ENCODE measurements at places on chromosomes 4 and X. TPM values are rescaled to one million over a fixed set of nuclear protein-coding genes. Genes with fewer than 3 reads are reported as not detected.

The ZNF280C gene
- 2.4 TPM for polyA plus RNA-seq

The PPARGC1A gene
- polyA plus RNA-seq, result 3.1 TPM

The RASSF6 gene
- 10.2 TPM for polyA plus RNA-seq

The F8A2 gene
- polyA plus RNA-seq, result not detected

The NSUN7 gene
- polyA plus RNA-seq, result 1.7 TPM

The IKBKG gene
- polyA plus RNA-seq, result 38.3 TPM

The HTRA3 gene
- 2.1 TPM for polyA plus RNA-seq

The MTCP1 gene
- polyA plus RNA-seq, result 50.8 TPM

The NLGN4X gene
- polyA plus RNA-seq, result 1.3 TPM

The PF4V1 gene
- polyA plus RNA-seq, result 0.57 TPM

The SPANXB1 gene
- 0.41 TPM for polyA plus RNA-seq

The FNIP2 gene
- 12.6 TPM for polyA plus RNA-seq

The LRRC66 gene
- polyA plus RNA-seq, result 0.41 TPM

The CLGN gene
- polyA plus RNA-seq, result 1.0 TPM

The AFP gene
- polyA plus RNA-seq, result 0.66 TPM

The DCAF12L2 gene
- polyA plus RNA-seq, result 0.14 TPM

The GUCY1B1 gene
- polyA plus RNA-seq, result 5.5 TPM
